ENCODE measurements at places on chromosomes 3 and 15.
A peak's percentile ranks its signal among the peaks of the same experiment; 100 is the strongest.

GRCh38 chr3:197511130-197511529, 44.6 kb downstream of the BDH1 start:
- DNase-seq = no peak

- no peak for DNase-seq
Observed at GRCh38 chr15:38843736-38844590, 279.3 kb upstream of the RASGRP1 start.

DNA sequence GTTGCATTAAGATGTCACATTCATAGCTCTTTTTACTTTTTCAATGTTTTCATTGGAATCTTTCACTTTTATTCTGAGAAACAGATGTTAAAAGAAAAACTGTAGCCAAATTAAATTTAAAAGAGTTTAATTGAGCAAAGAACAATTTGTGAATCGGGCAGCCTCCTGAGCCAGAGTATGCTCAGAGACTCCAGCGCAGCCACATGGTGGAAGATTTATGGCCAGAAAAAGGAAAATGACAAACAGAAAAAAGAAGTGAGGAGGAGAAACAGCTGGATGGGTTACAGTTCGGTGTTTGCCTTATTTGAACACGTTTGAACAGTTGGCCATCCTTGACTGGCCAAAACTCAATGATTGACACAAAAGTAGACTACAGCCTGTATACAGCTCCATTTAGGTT, 33.8 kb upstream of the RAB11A start:
- DNase-seq = no peak

GRCh38 chr3:125163739-125164601, 48.6 kb downstream of the SLC12A8 start:
- DNase-seq = no peak

GRCh38 chr3:21226086-21226485, 524.9 kb downstream of the ZNF385D start:
- DNase-seq = no peak

DNA sequence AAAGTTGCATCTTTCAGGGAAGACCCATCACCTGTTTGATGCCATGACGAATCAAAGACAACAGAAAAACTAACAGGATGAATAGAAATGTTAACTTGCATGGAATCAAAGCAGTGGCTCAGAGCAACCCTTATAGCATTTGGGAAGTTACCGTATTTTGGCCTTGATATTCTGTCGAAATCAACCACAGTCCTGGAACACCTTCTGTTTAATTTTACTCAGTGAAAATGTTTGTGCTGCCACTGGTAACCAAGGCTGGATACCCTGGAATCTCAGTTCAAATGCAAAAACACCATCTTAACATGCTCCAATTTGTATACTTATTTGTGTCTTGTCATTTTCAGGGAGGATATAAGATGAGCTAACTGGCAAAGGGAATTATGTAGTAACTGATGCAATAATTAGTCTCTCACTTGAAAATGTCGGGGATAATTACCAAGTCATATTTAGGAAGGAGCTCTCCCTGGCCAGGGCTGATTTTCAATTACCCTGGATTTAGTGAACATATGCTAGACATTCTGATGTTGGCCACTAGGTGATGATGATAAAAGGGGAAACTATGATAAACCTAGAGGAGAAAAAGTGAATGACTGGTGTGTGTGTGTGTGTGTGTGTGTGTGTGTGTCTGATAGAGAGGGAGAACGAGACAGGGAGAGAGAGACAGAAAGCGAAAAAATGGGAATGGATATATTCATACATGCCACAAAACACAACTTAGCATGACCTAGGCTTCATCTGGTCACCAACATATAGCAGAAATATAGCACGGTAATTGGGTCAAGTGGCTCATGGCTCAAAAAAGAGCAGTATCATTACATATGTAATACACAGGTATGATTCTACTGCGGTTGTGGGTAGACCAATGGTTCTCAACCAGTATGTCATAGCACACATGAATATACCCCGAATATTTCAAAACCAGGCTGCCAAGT, 19.0 kb upstream of the PRICKLE2 start:
- DNase-seq = no peak

- DNase-seq = no peak
Observed at GRCh38 chr15:52083603-52084002, 29.0 kb downstream of the BCL2L10 start.

DNA sequence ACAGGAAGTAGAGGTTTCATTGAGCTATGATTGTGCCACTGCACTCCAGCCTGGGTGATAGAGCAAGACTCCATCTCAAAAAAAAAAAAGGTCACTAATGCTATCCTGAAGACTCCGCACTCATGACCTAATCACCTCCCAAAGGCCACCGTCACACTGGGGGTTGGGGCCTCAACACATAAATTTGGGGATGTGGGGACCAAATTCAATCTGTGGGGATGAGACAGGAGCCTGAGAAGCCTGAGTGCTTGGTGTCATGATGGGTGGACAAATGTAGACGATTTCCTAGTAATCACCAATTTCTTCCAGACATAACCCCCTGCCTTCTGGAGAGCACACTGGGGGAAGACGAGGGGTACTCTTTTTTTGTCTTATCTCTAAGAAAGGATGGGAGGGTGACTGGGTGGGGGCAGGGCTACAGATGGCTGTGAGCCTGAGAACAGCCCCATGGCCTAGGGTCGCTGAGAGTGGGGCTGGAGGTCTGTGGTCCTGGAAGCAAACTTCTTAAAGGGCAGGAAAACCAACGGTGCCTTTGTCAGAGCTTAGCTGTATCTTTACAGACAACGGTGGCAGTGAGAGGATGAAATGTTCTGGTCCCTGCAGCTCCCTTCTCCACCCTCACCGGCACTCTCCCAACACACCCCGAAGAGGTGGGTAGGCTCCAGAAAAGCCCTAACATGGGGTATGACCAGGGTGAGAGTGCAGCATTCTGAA, 16.6 kb upstream of the KLF13 start:
- no peak for DNase-seq

DNA sequence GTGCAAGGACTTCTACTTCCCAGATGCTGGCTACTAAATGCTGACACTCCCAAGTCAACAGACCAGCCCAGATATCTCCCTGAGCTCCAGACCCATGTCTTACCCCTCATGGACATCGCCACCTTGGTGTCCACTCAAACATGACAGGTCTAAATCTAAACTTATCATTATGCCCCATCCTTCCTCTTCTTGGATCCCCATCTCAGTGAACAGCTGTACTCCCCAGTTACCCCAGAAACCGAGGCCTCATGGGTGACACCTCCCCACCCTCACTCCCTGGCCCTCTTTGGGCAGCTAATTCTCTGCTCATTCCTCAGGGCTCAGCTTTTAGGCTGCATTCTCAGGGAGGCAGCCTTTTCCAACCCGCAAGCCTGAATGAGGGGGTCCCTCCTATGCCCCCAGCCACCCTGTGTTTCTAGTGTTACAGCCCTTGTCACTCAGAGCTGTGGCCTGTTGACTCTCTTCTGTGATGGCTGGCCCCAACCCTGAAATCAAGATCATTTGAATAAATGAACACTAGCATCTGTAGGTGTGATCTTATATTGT, 5.4 kb downstream of the EHD4 start:
- DNase-seq = no peak

- DNase-seq = no peak
Observed at GRCh38 chr15:26177816-26178215, 314.7 kb upstream of the ATP10A start.

GRCh38 chr3:149468504-149469212, 5.8 kb upstream of the TM4SF4 start:
- DNase-seq = no peak

DNA sequence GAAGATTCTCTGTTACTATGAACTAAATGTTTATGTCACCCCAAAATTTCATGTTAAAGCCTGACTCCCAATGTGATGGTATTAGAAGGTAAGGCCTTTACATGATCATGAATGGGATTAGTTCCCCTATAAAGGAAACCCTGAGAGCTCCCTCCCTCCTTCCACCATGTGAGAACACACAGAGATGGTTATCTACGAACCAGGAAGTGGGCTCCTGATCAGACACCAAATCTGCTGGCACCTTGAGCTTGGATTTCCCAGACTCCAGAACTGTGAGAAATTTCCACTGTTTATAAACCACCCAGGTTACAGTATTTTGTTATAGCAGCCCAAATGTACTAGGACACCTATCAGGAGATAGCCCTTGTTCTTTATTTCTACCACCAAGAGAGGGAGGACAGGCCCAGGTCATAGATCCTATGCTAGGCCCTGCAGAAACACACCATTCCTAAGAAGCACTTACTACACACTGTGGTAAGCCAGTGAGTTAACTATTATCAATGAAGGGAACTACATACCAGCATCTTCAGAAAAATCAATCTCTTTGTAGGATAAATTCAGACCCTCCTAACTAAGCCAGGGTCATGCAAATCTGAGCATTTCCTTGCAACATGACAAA, 59.0 kb downstream of the PRKAR2A start:
- DNase-seq = no peak

DNA sequence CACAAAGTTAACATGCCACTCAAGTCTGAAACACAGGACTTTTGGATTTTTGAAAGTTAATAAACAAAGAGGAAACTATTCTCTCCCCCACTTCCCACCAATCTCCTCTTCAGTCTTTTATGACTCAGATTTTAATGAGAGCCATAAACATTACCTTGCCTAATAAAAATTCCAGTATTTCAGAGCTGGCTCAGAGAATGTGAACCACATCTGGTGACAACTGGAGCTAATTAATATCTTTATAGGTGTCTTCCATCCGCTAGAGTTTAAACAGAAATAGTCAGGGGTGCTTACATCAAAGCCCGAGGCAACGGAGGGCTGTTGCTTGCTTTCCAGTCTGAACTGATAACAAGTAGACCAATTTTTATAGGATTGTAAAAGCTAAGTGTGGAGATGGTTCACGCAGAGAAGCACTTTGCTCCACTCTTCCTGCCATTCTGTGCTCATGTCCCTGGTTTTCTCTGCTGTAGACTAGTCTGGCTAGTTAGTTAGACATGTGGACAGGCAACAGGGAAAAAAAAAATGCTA, 363.6 kb downstream of the NR2F2 start:
- DNase-seq = no peak

- no peak for DNase-seq
Observed at GRCh38 chr3:119336823-119337222, 42.6 kb downstream of the ARHGAP31 start.

- no peak for DNase-seq
Observed at GRCh38 chr3:161423911-161424522, 52.7 kb upstream of the SPTSSB start.

DNA sequence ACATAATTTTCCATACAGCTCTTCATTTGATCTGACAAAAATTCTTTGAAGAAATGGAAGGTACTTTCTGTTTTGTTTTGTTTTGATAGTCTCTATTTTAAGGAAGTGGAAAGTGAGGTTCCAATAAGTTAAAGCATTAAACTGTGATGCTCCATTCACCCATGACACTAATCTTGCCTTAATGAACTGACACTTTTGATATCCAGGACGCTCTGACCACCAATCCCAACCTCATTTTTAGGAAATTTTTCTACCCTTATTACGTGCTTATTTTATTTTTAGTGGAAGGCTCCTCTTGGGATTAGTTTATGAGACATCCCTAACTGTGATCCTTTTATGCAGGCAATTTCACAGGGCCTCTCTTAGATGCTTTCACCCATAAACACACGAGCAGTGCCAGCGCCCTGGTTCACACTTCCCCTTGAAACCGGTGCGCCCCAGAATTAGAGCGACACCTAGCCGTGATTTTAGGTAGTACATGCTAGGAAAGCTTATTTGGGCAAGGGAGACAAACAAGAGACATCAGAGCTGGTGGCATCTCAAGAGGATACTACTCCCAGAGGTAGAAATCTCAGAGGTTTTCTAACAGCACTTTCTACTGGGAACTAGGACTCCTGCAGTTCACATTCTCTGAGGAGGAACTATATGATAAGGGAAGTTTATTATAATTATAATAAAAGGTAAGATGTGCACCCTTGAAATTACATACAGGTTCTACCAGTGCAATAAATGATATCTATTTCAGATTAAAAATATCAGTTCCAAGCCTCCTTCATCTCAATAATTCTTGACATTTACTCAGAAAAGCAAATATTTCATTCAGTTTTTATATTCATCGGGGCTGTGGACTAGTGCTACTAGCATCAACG, 173.9 kb downstream of the SLC9A9 start:
- DNase-seq = peak; percentile 46

- no peak for DNase-seq
Observed at GRCh38 chr3:113985541-113985940, 37.7 kb downstream of the ZDHHC23 start.

DNA sequence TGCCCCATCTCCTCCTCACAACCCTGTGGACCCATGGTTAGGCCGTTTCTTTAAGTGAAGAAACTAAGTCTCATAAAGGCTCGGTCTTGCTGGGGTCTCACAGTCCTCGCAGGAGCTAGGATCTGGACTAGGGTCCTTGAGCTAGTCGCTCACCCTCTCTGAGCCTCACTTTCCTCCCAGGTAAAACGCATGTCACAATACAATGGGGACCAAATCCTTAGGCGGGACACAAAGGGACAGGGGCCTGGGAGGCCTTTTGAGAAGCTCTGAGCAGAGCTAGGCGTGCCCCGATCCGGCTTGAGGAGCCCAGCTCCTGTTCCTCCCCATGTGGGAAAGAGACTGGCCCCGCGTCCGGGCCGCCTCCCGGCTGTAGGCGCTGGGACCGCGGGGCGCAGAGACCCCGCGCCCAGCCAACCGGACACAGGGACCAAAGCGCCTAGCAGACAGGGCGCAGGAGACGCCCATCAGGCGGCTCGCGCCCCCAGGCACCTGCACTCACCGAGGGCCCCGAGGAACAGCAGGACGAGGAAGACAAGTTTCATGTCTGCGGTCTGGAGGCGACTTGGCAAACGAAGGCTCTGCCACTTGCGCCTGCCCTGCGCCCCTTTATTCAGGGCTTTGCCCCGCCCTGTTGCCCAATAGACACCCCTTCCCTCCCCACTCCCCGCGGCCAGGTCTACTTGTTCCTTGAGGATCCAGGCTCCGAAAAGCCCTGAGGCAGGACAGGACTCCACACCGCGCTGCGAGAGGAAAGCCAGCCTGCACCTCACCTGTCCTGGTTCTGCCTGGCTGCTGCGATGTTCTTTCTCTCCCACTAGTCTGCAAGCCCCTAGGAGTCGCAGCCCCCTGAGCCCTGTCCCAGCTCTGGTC, at the start of gene LTF:
Gene LTF (minus strand): TSS at position 580 of the 870 bp plus-strand sequence. CDS start 38 bp downstream, at position 542.
- no peak for DNase-seq

GRCh38 chr3:143951351-143951971, 20.2 kb upstream of the DIPK2A start:
- DNase-seq = no peak

GRCh38 chr3:162780313-162780712, 1283.7 kb downstream of the OTOL1 start:
- DNase-seq = no peak

DNA sequence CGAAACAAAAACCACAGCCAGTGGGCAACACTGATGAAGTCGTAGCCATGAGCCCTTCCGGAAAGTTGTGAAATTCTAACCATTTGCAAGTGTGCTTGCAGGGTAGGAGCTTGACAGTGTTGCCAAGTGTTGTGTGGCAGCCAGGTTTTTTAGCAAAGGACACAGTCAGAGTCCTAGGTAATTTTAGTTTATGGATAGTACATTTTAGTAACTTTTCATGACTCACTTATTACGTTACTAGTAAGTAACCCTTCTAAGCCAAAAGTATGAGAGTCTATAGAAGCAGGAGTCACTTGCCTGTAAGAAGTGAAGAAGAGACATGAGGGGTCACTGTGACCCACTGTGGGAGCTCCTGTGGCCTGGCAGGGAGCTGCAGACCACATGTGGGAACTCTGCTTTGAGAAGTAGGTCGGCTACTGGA, 54.8 kb upstream of the ADPGK start:
- no peak for DNase-seq

GRCh38 chr15:58568157-58568571, 136.4 kb downstream of the LIPC start:
- no peak for DNase-seq

- DNase-seq = no peak
Observed at GRCh38 chr3:61381745-61382392, 130.6 kb upstream of the FHIT start.
